ENCODE measurements at places on chromosomes 6 and 20.

DNA sequence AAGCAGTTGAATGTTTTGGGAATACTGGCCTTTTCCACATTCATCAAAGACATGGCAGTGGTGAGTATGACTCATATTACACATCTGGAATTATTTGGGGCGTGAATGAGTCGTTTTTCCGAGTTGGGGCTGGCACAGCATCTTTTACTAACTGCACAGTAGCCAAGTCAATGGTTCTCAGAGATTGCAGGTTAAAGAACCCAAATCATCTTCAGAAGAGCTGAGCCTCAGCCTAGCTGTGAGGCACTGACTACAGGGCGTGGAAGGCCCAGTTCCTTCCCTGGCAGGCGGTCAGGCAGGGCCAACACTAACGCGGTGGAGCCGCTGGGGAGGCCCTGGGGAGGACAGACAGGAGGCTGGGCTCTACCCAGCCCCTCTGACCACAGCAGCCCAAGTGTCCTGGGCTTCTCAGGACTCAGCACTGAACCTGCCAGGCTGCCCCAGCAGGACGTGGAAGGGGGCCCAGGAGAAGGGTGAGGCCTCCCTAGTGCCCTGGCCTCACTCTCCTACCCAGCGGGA lies 20.1 kb upstream of the HELZ2 start:
- DNase-seq, result no peak

- DNase-seq, result no peak
These were observed 29.8 kb downstream of the ARHGAP40 start for GRCh38 chr20:38631155-38632022.

DNA sequence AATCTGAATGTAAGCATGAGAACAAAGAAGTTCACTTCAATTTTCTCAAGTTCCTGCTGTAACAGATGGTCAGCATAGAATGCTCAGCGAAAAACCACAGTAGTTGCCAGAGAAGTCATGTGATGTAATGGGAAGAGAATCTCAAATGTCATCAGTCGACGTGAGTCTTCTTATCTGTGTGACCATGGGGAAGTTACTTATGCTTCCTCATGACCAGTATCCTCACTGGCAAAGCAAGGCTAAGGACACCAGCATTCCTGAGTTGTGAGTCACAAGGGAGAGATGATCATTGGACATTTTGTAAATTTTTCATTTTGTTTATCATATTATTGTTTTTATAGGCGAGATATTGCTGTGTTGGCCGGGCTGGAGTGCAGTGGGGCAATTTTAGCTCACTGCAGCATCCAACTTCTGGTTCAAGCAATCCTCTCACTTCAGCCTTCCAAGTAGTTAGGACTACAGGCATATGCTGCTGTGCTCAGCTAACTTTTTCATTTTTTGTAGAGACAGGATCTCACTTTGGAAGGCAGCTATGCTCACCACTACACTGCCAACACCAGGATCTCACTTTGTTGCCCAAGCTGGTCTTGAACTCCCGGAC lies 21.9 kb downstream of the SGK1 start:
- DNase-seq, result no peak

GRCh38 chr6:84013931-84014330 lies 19.6 kb upstream of the MRAP2 start:
- no peak for DNase-seq

- no peak for DNase-seq
These were observed 138.2 kb downstream of the TENT5A start for GRCh38 chr6:81614292-81614691.

DNA sequence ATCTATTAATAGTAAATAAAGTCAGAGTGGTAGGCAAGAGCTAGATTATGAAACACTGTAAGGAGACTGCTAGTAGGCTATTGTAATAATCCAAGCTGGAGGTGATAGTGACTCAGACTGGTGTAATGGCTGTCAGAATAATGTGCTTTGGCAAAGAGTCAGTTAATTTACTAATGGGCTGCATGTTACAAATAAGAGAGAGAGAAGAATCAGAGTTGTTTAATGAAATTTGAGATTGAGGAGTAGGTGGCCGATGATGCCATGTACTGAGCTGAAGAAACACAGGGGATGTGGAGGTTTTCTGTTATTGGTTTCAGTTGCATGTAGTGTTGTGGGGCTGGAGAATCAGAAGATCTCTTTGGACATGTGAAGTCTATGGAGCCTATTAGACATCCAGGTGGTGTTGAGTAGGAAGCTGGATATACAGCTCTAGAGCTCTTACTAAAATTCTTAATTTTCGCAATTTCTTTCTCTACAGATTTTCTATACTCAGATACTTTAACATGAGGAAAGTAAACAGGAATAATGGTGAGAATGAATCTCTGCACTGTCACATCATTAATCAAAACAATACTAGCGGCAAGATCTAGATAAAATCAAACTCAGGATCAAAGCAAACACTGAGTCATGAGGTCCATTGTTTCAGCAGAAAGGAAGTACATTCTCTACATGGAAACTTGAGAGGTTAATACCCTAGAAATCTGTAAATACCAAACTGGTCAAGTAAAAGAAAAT lies 167.7 kb downstream of the SIM1 start:
- DNase-seq, result no peak

GRCh38 chr6:88585276-88585692 lies 378.1 kb downstream of the RNGTT start:
- DNase-seq, result no peak

GRCh38 chr20:41505184-41505583 lies 113.0 kb downstream of the CHD6 start:
- no peak for DNase-seq

DNA sequence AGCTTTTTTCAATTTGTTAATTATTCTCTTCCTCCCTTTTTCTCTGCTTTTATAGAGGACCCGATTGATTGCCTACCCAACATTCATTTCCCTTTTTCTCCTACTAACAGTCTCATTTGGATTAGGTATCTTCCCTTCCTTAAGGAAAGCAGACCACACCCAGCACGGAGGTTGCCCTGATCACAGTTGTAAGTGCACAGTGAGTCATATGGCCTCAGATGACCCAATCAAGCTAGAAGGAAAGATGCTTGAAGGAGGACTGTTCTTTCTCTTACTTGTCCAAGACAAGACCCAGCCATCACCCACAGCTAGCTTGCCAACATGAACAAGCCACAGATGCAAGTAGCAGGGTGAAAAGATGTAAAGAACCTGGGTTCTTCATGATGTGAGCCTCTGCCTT lies 518.6 kb downstream of the PKHD1 start:
- DNase-seq, result no peak

DNA sequence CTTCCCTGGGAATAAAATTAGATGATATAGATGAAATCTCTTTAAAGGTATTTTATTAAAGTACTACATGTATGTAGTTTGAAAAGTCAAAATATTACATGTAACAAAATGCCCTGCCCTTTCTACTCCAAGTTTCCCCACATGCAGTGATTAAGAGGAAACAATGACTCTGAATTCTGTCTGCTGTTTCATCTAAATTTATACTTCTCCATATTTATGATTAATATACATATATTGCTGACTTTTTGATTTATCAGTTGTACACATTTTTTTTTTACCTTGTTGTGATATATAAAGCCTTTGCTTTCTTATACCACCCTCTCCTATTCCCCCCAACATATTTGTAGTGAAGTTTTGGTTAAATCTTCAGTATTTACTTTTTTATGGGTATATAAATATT lies 127.9 kb downstream of the ZFAND3 start:
- DNase-seq, result no peak

- DNase-seq, result no peak
These were observed 27.1 kb upstream of the NRN1 start for GRCh38 chr6:6033858-6034257.

DNA sequence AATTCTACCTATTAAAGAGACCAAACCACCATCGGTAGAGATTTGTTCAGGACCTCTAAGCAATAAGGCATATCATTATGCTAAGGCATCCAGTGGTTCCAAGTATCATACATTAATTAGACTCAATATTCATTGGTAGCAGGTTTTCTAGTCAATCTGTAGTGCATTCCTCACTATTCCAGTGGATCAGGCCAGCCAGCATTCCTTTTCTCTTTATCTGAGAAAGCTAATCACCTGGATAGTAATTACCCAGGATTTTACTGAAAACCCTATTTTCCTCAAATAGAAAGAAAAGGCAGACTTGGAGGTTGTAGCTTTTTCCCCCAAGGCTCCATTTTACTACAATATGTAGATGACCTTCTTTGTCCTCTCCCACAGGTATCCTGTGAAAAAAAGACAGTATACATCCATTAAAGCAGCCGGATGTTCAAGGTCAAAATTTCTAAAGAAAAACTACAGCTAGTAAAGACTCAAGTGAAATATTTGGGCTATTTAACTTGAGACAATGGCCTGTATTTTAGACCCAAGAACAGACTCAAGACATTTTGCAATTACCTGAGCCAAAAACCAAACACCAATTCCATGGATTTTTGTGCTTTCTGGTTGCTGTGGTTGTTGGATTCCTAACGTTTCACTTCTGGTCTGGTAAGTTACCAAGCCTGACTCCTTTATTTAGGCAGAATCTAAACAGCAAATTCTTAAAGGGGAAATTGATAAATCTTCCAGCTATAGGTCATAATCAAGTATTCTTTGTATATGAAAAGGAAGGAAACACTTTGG lies 149.1 kb upstream of the MOCS1 start:
- no peak for DNase-seq

- DNase-seq, result no peak
These were observed 73.9 kb upstream of the C6orf118 start for GRCh38 chr6:165383323-165383722.

DNA sequence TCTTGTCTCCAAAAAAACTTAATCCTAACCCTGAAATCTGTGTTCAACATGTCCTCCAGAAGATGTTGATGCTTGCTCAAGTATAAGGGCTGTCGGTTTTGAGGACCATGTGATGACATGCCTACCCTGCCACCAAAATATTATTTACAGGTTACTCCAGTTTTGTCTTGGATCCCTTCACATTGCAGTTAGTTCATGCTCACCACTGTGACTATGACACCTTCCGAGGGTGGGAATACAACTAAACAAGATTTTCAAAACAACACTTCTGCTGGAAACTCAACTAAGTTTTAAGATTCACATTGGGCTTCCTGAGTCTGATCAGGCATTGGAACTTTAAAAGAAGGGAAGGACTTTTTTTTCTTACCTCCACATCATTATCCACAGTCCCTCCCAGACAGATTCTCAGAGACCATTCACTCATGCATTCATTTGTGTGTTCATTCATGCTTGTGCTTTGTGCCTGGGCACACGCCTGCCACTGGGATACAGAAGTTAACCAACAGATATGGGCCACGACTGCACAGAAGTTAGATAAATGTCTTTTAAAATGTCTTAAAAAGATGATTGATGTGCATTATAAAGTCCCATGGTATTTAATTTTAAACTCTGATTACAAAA lies 118.7 kb upstream of the GJE1 start:
- DNase-seq, result no peak

DNA sequence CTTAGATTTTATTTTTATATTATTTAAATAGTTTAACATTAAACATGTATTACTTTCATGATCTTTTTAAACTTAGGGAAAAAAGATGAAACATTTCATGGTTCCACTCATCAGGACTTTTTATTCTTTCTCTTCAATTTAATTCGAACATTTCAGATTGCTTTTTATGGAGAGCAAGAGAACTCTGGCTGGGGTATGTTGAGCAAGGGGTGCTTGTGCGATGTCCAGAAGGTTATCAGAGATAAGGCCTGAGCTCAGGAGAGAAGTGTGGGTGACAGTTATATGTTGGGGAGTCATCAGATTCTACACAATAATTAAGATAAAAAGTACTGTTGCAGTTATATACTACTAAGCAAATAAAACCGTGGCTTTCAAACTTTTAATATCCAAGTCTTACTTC lies 37.5 kb downstream of the FKBP5 start:
- DNase-seq, result no peak

- no peak for DNase-seq
These were observed 148.1 kb upstream of the TCF21 start for GRCh38 chr6:133740816-133741215.

DNA sequence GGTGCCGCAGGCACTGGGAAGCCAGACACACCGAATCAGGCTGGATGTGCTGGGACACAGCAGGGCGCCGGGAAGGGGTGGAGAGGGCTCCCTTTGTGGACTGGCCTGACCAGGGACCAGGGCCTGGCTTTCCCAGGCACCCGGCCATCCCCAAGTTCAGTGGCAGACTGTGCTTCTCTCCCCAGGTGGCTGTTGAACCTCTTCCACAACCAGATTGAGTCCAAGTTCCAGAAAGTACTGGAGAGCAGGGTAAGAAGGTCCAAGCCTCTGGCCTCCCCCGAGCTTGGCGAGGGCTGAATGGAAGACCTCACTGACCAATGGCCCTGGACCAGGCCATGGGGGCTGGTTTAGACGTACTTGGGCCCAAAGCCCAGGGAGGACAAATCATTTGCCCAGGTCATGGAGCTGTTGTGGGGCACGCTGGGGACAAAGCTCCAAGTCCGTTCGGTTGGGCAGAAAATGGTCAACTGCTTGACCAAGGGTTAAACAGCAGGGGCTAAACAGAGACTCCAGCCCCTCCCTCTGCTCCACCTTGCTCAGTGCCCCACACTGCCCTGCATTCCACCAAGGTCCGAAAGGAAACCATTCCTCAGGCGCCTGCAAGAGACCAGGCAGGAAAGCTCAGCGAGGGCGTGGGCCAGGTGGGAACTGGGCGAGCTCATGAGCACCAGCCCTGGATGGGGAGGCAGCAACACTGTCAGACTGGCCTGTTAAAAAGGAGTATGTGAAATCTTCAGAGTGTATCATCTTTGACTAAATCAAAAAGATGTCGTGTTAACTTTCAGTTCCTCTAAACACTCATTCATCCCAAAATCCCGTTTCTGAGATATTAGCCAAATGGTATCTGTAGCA lies 9.1 kb downstream of the LBP start:
- no peak for DNase-seq

- DNase-seq, result no peak
These were observed 20.6 kb downstream of the DTNBP1 start for GRCh38 chr6:15642276-15642675.

- DNase-seq, result no peak
These were observed 100.7 kb downstream of the NOL4L start for GRCh38 chr20:32484225-32484957.

- DNase-seq, result no peak
These were observed 7.7 kb downstream of the ADGRF1 start for GRCh38 chr6:47034421-47034820.

DNA sequence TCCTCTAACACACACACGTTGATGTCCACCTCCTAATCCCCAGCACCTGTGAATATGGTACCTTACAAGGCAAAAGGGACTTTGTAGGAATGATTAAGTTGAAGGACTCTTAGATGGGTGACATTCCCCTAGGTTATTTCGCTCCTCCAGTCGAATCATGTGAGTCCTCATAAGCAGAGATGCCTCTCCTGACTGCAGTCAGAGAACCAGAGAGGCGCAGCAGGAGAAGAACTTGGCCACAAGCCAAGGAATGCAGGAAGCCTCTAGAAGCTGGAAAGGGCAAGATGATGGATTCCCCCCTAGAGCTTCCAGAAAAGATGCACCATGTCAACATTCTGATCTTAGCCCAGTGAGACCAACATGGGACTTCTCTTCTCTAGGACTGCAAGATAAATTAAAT lies 133.1 kb upstream of the PTPRT start:
- DNase-seq, result no peak

- no peak for DNase-seq
These were observed 82.4 kb upstream of the FAM184A start for GRCh38 chr6:119160911-119161310.

DNA sequence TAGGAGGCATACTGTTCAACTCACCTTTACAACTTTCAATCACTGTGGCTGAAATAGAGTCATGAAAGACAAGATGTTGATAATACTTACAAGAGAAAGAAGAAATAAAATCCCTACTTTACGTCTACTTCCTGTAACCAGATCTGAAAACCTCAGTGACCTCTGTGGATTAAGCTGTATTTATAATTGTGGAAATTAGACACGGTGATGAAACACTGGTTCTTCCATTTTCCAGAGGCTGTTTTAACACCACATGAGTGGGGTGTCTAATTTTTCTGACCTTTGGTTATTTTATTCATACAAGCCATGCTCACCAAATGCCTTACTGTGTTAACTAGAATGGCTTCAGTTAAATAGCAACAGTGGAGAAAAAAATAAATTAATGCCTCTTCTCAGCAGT lies 58.5 kb upstream of the HIVEP1 start:
- DNase-seq, result no peak

All from anterior cingulate cortex (tissue), 58 donors.